ENCODE measurements at places on chromosomes 3 and 15.

DNA sequence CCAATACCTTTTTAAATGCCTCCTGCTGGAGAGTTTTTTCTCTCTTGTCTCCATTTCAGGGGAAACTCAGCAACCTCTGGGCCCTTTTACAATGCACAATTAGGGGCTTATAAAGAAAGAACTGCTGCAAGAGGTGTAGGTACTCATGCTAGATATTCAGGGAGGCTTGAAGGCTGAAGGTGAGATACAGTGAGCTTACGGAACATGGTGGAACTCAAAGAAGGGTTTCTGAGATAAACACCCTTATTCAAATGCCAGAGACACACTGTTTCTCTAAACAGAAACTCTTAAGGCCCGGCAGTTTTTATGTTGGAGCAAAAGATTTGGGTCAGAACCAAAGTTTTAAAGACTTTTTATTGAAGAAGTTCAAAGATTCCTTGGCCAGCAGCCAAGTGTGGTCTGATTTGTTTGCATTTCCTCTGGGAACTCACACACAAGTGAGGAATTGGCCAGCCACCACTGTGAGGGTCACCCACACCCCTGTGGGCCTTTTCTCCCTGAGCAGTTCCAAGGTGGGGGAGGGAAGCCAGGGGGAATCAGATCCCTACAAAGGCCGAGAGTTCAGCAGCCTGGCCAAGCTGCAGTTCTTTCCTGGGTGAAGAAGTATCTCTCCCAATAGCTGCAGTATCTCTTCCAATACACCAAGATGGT lies 47.8 kb downstream of the TNFAIP8L3 start:
- DNase-seq = no peak

GRCh38 chr15:87981969-87982368 lies 274.6 kb downstream of the NTRK3 start:
- no peak for DNase-seq

- no peak for DNase-seq
Observed at GRCh38 chr3:31262201-31262600, 270.5 kb upstream of the STT3B start.

DNA sequence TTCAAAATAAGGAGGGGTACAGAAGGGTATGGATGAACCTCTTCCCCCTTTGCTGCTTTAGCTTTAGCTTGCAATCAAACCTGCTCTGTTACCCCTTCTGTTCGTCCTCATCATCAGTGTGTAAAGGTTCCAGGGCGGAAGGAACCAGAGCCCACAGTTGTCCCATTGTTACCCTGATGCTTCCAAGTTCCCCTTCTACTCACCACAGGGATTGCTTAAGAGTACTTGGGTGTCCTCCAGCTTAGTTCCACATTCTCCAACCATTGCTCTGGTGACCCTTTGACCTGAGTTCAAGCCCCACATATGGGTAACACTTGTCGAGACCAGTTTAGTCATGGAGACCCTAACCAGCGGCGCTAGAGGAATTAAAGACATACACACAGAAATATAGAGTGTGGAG lies 1080.1 kb upstream of the ALCAM start:
- no peak for DNase-seq

GRCh38 chr3:38823722-38824121 lies 7.7 kb upstream of the SCN10A start:
- no peak for DNase-seq

DNA sequence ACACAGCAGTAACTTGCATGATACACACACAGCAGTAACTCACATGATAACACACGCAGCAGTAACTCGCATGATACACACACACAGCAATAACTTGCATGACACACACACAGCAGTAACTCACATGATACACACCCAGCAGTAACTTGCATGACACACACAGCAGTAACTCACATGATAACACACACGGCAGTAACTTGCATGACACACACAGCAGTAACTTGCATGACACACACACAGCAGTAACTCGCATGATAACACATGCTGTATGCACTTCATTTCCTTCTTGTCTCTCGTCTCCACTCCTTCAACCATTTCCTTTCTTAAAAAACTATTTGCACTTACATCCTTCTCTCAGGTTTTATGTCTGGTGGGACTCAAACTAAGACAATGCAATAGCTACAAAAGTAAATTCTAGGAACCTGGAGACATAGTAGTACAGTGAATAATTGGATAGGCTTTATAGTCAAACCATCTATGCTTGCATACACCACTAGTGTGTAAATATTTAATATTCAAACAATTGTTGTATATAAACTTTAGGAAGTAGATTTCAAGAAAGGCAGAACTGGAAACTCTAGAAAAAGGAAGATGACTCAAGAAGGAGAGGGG lies 130.8 kb downstream of the UACA start:
- DNase-seq = no peak

DNA sequence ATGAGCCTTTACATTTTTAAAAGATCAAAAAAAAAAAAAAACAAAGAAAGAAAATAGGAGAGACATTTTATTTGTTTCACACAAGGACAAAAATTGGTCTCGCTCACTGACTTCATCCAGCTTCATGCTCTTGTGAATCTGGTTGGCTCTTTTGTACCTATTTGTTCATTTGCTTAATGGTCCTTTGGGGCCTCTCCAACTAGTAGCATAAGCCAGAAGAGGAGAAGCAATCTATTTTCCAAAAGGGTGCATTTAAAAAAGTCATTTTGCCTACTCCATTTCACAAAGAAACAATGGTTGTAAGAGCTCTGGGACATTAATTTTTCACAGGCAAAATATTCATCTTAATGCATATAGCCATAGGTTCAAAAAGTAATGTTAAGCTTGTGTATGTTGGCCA lies 168.3 kb upstream of the ADAMTS9 start:
- no peak for DNase-seq

- DNase-seq = no peak
Observed at GRCh38 chr3:149010504-149010951, 19.2 kb downstream of the GYG1 start.

GRCh38 chr15:95990833-95991232 lies 339.7 kb upstream of the NR2F2 start:
- DNase-seq = no peak

GRCh38 chr3:98855806-98856400 lies 45.6 kb downstream of the DCBLD2 start:
- DNase-seq = no peak

DNA sequence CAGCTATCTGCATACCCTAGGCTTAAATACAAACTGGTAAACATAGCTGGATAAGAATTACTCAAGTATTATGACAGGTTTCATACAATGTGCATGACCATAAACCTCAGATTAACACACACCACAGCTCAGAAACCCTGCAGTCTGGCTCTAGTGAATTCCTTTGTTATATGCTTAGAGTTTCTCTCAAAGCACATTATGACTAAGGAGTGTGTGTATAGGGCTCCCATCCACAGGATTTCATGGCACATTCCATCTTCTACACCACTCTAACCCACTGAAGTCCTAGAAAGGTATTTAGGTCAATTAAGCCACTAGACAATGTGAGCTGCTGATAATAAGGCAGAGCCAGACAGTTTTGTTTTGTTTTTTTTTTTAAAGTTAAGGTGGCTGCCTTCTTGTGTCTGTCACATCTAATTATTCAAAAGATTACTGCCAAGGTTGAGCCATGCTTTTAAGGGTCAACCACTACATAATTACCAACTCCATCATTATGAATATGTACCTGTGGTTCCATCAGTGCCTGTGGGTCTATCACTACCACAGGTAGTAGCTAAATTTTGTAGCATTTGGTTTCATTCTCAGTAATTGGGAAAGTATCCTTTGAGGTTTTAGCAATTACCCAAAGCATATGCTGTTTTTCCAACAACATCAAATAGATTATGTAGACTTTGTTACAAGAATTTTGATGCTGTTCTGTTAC lies 107.0 kb downstream of the ALCAM start:
- no peak for DNase-seq

DNA sequence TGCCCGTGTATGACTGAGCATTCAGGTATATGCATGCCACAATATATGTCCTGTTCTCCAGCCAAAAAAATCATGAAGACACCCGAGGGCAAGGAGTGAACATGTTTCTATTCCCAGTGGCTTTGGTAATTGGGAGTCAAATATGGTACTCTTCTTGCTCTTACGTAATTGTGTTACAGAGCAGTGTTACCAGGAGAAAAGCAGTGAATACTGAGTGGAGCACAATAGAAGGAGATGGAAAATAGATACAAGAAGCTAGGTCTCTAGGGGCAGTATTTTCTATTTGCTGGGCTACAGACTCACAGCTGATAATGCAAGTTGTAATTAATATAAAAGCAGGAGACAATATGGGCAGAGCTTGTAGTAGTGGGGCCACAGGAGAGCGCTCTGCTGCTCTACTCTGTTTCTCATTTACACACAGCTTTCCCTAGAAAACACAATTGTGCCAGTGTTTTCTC lies 13.2 kb downstream of the MEIS2 start:
- no peak for DNase-seq

DNA sequence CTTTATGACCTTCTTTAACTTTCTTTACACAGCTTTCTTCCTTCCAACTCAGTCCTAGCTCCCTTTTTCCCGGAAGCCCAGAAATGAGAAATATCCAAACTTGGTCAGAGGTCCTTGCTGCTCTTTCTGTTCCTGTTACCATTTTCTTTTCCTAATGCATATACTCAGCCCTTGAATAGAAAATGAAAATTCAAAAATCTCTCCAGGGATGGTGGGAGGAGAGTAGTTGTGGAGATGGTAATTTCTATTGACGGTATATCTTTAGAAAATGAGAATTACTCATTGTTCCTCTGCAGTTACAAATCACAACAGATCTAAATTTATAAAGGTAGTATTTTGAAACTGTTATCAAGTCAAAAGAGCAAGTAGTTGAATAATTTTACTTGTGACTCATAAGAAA lies 255.1 kb downstream of the NEK10 start:
- DNase-seq = no peak

DNA sequence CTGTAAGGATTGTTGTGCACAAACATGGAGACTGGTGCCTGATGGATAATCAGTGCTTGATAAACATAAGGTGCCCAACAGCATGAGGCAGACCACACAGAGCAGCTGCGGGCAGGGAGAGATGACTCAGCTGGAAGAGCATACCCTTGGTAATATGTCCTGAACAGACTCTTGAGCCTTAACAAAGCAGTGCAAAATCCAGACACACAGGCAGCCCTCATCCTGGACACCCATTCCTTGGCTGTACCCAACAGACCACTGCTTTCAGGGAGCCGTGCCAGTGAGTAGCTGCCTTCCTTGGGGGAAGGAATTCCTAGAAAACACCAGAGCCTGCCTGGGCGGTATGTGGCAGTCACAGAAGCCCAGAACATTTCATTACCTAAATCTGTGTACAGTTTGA lies 156.2 kb downstream of the CLSTN2 start:
- no peak for DNase-seq

DNA sequence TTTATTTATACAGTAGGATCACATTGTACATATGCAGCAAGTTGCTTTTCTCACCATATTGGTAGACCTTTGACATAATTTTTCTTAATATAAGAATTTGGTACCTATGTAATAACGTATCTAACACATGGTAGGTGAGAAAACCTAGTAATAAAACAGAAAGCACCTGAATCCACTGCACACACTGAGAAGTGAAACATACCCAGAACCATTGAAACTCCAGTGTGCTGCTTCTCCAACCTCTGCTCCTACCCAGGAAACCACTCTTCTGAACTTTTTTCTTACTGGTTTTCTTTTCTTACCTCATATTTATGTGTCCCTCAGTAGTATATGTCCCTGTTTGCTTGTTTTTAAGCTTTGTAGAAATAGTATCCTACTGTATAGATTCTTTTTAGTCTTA lies 293.0 kb downstream of the UBE2E2 start:
- no peak for DNase-seq

- no peak for DNase-seq
Observed at GRCh38 chr3:37162501-37163245, 11.7 kb downstream of the LRRFIP2 start.

GRCh38 chr3:72533591-72534473 lies 314.4 kb downstream of the SHQ1 start:
- no peak for DNase-seq

DNA sequence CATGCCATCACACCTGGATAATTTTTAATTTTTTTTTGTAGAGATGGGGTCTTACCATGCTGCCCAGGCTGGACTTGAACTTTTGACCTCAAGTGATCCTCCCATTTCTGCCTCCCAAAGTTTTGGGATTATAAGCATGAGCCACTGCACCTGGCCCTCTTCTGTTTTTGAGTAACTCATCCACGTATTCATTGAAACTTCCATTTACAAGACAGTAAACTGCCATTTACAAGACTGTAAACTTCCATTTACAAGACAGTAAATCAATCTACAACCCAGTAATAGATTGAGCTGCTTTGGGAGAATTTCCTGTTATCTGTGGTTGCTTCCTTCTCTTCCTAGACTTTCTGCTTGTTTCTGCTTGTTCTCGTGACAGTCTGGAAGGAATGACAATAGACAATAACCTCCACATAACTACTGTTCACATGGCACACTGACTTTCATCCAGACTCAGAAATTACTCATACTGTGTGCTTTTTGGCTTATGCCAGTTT lies 114.7 kb upstream of the CCNL1 start:
- no peak for DNase-seq

- DNase-seq = no peak
Observed at GRCh38 chr3:33386631-33387030, 53.6 kb downstream of the UBP1 start.

DNA sequence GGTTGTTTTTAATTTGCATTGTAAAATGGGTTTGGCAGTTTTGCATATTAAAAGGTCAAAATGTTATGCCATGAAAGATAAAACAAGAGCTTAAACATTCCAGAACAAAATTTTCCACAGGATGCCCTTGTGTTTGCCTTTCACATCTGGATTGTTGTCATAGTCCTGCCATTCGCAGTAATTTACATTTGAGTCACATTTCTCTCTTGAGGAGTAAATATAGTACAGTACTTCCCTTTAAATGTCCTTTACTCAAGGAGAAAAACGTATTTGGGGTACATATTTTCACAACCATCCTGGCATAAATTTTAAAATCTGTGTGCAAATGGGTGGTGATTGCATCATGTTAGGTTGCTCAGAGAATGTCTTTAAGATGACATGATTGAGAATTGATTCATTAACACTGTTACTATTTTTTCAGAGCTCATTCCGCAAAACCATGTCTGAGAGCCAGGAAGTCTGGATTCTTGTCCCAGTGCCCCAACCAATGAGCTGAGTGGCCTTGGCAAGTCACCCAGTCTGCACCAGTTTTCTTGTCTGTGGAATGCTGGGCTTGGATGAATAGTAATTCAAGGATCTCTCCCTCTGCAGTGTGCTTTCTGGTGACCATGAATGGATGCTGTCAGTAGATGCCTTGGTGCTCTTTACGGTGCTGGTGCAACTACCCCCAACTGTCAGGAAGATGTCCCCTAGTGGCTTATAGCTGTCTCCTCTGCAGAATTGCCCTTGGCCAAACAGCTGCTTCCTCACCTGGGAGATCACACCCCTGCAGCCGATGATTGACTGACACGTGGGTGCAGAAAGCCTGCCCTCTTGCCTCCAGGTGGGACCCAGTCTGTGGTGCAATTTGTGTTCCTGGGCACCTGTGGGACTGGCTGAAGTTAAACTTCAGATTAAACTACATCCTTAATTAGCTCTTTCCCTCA lies 43.0 kb downstream of the ABHD5 start:
- no peak for DNase-seq

GRCh38 chr3:11660242-11660641 lies 16.5 kb upstream of the VGLL4 start:
- DNase-seq = no peak
